AG08396 (cell line): ENCODE measurements at places on chromosomes 2 and 18.

DNA sequence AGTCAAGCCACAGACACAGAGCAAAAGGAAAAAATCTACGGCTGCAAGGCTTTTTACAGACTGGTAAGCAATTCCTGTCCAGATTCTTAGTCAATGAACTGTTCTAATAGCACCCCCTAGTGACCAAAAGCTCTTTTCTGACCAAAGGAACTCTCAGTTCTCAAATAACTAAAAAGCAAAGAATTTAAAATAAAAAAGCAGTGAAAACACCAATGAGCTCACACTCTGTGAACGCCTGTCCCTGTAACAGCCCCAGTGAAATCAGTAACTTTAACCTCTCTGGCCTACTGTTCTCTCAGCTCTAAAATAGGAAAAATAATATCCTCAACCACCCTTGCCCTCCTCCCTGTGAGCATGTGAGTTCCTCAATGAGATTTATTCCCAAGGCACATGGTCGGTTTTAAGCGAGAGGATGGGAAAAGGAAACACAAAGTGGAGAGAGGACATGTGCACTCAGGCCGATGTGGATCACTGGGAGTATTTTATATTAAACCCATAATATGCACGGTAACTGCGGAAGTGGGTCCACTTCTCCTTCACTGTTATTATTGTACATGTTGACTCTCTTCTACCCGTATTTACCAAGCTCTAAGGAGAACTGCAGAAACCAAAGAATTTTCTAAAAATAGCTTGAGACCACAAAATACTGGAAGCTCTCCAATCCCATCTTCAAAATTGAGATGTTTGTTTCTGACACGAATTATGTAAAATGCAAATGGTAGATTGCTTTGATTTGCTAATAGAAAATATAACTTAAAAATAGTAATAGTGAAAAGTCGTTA is 128.5 kb downstream of the STK39 start:
- DNase-seq, result peak; percentile 36

GRCh38 chr2:37654932-37655841 is 16.3 kb downstream of the CDC42EP3 start:
- DNase-seq, result no peak

DNA sequence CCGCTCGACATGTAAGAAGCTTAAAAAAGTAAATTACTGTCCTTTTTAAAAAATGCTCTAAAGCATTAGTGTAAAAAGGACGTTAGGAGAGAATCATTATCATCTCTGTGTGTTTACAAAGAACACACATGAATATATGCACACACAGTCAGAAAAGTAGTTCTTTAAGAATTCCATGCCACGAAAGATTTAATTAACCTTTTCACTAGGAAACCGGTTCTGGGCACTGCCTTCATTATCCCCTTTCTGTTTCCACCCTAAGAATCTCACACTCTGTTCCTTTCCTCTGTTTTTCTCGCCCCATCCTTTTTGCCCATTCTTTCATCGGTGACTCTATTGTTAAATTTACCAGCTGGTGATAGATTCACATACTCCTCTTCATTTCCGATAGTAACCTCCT is 338.6 kb downstream of the DCC start:
- DNase-seq, result no peak

GRCh38 chr18:37019157-37019827 is 190.4 kb downstream of the KIAA1328 start:
- DNase-seq, result no peak
